ENCODE measurements at places on chromosomes 6 and 20.

DNA sequence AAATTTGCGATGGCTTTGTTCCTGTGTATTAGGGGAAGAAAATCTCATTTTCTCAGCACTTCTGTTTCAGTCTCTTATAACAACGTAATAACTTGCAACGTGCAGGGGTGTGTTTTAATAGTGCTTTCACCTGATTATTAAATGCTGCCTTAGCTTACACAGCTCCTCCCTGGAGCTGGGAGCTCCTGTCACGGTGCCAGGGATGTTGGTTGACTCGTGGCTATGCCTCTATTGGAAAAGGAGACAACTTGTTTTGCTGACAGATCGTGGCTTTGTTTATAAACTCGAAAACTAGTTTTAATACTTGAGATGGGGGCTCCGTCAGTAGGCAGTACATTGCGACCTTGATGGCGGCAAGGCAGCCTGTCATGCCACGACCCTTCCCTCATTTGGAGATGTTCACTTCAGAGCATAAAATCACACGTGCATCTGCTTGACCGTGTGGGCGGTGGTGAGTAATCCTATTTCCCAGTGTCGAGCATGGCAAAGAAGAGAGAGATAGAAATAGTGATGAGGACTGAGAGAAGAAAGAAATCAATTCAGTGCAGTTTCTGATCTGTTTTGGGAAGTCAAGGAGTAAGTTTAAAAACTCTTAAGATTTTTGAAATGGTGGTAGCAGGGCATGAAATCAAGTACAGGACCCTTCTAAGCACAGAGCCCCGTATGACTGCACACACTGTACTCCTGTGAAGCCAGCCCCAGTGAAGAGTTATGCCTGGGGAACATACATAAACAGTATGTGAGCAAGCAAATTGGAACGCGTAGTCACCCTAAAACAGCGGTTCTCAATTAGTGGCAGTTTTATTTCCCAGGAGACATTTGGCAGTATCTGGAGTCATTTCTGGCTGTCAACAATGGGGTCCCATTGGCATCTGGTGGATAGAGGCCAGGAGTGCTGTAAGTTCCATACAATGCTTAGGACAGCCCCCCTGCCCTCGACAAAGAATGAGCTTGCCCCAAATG is 147.2 kb downstream of the DOK5 start:
- DNase-seq: no peak

DNA sequence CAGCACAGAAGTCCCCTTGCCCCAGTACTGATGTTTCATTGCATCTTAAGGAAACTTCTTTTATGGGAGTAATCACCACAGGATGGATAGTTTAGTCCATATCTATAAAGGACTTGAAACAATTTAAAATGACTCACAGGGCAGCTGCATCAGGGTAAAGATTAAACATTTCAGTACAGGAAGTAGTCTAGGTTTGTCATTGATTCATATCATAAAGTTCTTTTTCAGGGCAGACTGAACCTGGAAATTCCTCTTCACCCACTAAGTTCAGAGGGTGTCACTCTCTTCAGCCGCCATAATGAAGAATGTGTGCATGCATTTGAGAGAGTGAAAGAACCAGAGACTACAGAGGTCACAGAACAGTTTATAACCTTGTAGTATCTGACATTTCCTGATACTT is 296.3 kb upstream of the JAG1 start:
- DNase-seq: no peak

DNA sequence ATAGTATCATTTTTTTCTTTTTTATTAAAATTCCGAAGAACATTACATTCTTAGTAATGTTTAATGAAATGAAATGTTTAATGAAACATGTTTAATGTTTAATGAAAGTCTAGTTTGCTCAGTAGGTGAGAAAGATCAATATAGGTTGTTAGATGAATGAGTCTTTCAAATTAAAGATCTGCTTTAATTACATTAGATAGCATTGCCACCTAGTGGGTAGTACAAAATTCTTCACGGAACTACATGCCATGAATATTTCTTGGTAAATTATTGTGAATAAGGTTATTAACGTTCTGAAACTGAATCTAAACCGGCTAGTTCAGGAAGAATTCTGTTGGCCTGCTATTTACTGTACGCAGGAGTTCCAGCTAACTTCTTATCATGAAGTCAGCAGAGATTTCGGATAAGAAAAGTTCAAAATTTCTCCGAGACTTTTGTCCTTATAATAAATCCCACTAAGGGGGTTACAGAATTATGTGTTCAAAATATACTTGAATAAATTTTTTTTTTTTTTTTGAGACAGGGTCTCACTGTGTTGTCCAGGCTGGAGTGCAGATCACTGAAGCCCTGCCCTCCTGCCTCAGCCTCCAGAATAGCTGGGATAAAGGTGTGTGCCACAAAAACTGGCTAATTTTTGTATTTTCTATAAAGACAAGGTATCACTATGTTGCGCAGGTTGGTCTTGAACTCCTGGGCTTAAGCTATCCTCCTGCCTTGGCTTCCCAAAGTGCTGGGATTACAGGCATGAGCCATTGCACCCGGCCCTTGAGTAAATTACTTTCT is 7.9 kb upstream of the GMNN start:
- DNase-seq: no peak

DNA sequence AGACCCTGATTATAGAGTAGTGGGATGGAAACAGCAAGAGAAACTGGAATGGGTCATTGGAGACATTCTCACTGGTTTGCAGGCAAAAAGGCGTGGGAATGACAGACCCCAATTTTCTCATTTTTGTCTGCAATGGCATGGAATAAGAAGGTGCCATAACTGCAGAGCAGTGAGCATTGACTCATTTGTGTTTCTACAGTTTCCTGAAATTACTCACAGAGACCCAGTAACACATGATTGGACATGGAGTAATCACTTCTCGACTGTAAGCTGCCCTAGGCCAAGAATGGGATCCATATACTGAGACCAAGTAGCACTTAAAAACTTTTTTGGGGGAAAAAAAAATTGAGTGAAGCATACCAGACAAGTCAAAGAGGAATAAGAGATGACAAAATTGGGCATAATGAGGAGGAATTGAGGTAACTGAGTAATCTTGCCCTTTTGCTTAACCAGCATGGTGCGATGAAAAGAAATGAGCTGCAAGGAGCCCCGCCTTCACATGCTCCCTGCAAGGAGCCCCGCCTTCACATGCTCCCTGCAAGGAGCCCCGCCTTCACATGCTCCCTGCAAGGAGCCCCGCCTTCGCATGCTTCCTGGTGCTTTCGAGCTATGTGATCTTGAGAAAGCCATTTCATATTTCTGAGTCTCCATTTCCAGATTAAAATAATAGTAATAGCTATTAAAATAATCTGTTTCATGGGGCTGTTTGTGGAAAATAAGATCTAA is 44.1 kb downstream of the NHSL1 start:
- no peak for DNase-seq

DNA sequence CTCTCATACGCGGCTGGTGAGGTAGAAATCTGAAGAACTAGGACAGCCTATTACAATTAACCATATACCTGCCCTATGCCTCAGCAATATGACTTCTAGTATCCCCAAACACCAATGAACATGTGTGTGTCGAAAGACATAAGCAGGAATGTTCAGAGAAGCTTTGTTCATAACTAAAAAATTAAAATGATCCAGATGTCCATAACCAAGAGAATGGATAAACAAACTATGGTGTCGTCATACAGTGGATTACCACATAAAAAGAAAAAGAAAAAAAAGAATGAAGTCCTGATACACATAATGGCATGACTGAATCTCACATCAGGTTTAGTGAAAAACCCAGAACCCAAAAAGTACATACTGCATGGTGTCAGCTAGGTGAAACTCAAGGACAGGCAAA is 73.9 kb downstream of the MDN1 start:
- no peak for DNase-seq

GRCh38 chr20:7332169-7332568 is 564.7 kb downstream of the BMP2 start:
- no peak for DNase-seq

- no peak for DNase-seq
Measured at GRCh38 chr20:53176134-53176533, 204.0 kb downstream of the TSHZ2 start.

- no peak for DNase-seq
Measured at GRCh38 chr20:4439461-4439860, 282.2 kb upstream of the PRND start.

- no peak for DNase-seq
Measured at GRCh38 chr6:170289951-170290295, 955 bp downstream of the DLL1 start.
